ENCODE measurements at places on chromosomes 2 and 18. TPM values are rescaled to one million over a fixed set of nuclear protein-coding genes. Genes with fewer than 3 reads are reported as not detected.
A peak's percentile ranks its signal among the peaks of the same experiment; 100 is the strongest.

DNA sequence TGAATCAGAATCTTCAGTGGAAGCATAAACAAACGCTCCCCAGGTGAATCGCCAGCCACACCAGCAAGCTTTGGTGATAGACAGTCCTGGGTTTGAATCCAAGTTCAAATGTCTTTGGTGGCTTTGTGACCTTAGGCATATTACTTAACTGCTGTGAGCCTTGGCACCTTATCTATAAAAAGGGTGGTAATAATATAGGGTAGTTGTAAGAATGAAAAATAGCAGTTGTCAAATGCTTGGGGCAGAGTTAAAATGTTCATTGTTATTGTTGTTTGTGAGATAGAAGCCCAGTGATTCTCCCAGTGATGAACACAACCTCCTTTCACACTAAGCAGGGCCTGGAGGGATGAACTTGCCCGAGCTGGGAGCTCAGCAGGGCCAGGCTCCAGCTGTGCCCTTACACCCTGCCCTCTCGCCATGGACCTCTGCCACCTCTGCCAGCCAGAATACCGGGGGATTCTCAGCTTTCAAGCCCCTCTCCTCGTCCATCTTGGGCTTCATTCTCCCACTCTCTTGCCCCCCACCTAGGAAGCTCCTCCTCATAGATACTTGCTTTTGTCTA lies 6.1 kb upstream of the TMBIM1 start:
- H3K4me1 ChIP-seq = no peaks in the 10 kb centered on the region
- H3K36me3 ChIP-seq = no peaks in the 10 kb centered on the region
- no peaks in the 10 kb centered on the region for H3K27me3 ChIP-seq
- H3K4me3 ChIP-seq = no peak overlapping the region
- H3K27ac ChIP-seq = no peak overlapping the region

GRCh38 chr18:76518123-76518859 lies 23.2 kb upstream of the ZNF516 start:
- no peak overlapping the region for H3K27ac ChIP-seq
- peak overlapping the region; percentile 32 for H3K4me3 ChIP-seq
- no peaks in the 10 kb centered on the region for H3K4me1 ChIP-seq
- DNase-seq = no peak
- no peaks in the 10 kb centered on the region for H3K36me3 ChIP-seq

GRCh38 chr2:73243884-73244570 lies 9.9 kb downstream of the CCT7 start:
- no peak overlapping the region for H3K27ac ChIP-seq
- H3K4me3 ChIP-seq = no peak overlapping the region
- H3K4me1 ChIP-seq = no peaks in the 10 kb centered on the region
- peaks cover 91% of the 10 kb centered on the region for H3K36me3 ChIP-seq

GRCh38 chr2:14352067-14352466 lies 280.4 kb upstream of the LRATD1 start:
- no peaks in the 10 kb centered on the region for H3K36me3 ChIP-seq
- no peak overlapping the region for H3K27ac ChIP-seq
- H3K27me3 ChIP-seq = no peaks in the 10 kb centered on the region

- peaks cover 30% of the 10 kb centered on the region for H3K36me3 ChIP-seq
- H3K27me3 ChIP-seq = no peaks in the 10 kb centered on the region
Measured at GRCh38 chr2:43224571-43225092, 1.8 kb downstream of the ZFP36L2 start.

GRCh38 chr18:8615397-8616027 lies 6.3 kb downstream of the RAB12 start:
- H3K36me3 ChIP-seq = no peaks in the 10 kb centered on the region
- peaks cover 26% of the 10 kb centered on the region for H3K4me1 ChIP-seq
- no peak overlapping the region for H3K27ac ChIP-seq
- no peak for DNase-seq
- H3K4me3 ChIP-seq = no peak overlapping the region

DNA sequence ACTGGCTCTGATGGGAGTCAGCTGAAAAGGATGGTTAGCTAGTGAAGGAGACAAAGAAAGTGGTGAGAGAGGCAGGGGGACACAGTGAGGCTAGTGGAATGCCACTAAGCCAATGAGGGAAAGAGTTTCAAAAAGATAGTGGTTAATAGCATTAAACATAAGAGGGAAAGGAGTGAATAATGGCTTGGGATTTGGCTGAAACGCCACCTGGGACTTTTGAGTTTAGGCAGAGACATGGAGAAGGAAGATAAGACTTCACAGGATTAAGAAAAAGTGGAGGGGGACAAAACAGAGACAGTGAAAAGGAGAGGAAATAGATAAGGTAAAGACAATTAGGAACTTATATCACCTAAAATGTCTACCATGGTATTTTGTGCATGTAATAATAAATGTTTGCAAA lies 6.9 kb downstream of the CD28 start:
- H3K36me3 ChIP-seq = no peaks in the 10 kb centered on the region
- peak overlapping the region; percentile 25 for H3K4me3 ChIP-seq
- H3K27ac ChIP-seq = peak overlapping the region; percentile 95
- peaks cover 73% of the 10 kb centered on the region for H3K4me1 ChIP-seq

GRCh38 chr2:151097128-151097527 lies 164.5 kb downstream of the RBM43 start:
- no peak for DNase-seq
- no peak overlapping the region for H3K27ac ChIP-seq
- H3K4me3 ChIP-seq = no peak overlapping the region
- H3K36me3 ChIP-seq = no peaks in the 10 kb centered on the region

DNA sequence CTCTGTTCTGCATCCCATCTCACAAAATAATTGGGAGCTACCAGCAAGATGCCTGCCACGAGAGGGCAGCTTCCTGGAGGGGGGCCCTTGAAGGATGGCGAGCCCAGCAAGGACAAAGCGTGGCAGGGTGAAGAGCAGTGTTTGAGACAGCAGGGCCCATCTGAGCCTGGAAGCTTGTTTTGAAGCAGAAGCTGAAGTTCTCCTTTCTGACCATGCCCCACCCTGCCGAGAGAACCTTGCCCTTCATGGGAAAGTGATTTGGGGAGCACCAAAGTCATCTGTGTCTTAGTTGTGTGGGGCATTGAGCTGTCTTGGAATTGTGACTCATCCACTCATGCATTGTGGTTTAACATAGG lies 216.3 kb downstream of the BCL11A start:
- H3K27me3 ChIP-seq = no peaks in the 10 kb centered on the region
- no peaks in the 10 kb centered on the region for H3K4me1 ChIP-seq
- H3K27ac ChIP-seq = no peak overlapping the region
- H3K36me3 ChIP-seq = no peaks in the 10 kb centered on the region
- DNase-seq = no peak

DNA sequence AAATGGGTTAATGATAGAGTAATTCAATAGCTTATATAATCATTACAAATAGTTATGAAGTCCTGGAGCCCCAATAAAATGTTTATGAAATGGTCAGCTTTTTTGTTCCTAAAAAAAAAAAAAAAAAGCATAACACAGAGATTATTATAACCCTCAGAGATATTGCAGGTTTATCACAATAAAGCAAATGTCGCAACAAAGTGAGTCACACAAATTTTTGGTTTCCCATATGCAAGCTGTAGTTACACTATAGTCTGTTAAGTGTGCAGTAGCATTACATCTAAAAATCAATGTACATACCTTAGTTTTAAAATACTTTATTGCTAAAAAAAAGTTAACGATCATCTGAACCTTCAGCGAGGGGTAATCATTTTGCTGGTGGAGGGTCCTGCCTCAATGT lies 20.0 kb downstream of the WDFY1 start:
- H3K27me3 ChIP-seq = no peaks in the 10 kb centered on the region
- H3K36me3 ChIP-seq = no peaks in the 10 kb centered on the region
- DNase-seq = no peak
- H3K4me3 ChIP-seq = no peak overlapping the region

GRCh38 chr2:239189711-239190131 lies 211.1 kb downstream of the HDAC4 start:
- H3K4me3 ChIP-seq = no peak overlapping the region
- H3K4me1 ChIP-seq = no peaks in the 10 kb centered on the region
- no peaks in the 10 kb centered on the region for H3K36me3 ChIP-seq
- no peak overlapping the region for H3K27ac ChIP-seq
- no peak for DNase-seq
- no peaks in the 10 kb centered on the region for H3K27me3 ChIP-seq

GRCh38 chr2:200578778-200579177 lies 7.0 kb upstream of the AOX1 start:
- DNase-seq = no peak
- no peaks in the 10 kb centered on the region for H3K27me3 ChIP-seq
- H3K4me1 ChIP-seq = no peaks in the 10 kb centered on the region
- no peak overlapping the region for H3K4me3 ChIP-seq
- no peaks in the 10 kb centered on the region for H3K36me3 ChIP-seq

- no peak overlapping the region for H3K27ac ChIP-seq
- no peaks in the 10 kb centered on the region for H3K36me3 ChIP-seq
- no peaks in the 10 kb centered on the region for H3K27me3 ChIP-seq
- no peak overlapping the region for H3K4me3 ChIP-seq
- DNase-seq = no peak
- no peaks in the 10 kb centered on the region for H3K4me1 ChIP-seq
Measured at GRCh38 chr2:19225126-19225525, 133.3 kb downstream of the OSR1 start.

DNA sequence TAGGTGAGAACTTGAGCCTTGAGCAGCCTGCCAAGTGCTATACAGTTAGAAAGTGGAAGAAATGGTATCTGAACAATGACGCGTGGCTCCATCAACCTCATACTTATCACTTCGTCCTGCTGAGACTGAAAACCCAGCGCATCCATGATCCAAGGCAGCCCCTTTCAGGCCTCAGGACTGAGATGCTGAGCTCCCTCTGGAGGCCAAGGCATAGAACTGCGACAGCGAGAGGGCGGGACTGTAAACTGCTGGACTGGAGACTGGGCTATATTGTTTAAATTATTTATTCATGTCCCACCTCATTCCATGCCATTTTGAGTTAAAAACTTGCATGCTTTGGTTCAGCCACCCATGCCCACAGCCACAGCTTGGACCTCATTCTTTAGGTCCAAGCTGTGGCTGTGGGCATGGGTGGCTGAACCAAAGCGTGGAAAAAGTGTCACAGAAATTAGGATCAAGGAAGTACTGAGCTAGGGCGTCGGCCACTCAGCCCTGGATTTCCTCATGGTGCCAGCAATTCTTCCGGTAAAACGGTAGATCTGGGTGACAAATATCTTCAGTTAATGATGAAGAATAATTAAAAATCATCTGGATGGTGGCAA lies 195.5 kb downstream of the L3MBTL4 start:
- no peaks in the 10 kb centered on the region for H3K4me1 ChIP-seq
- no peaks in the 10 kb centered on the region for H3K27me3 ChIP-seq
- H3K4me3 ChIP-seq = no peak overlapping the region
- no peak for DNase-seq

DNA sequence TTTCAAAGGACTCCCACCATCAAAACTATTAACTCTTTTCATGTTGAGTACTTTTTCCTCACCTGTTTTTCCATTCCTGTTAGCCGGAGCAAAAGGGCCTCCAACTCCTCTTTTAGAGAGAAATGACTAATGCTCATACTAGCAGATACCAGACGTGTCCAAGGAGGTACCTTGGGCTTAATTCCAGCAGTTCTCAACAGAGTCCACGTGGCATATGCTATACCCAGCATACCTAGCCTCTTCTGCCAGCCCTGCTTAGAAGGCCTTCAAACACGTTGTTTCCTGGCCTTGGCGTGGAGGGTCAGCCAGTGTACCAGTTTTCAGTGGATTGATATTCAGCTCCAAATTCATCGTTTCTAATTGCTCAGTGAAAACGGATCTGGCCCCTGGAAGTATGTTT lies 123.9 kb downstream of the MGAT5 start:
- no peaks in the 10 kb centered on the region for H3K27me3 ChIP-seq
- H3K4me3 ChIP-seq = no peak overlapping the region
- DNase-seq = no peak
- no peaks in the 10 kb centered on the region for H3K4me1 ChIP-seq
- H3K27ac ChIP-seq = no peak overlapping the region

- DNase-seq = no peak
- H3K27ac ChIP-seq = no peak overlapping the region
- H3K4me3 ChIP-seq = no peak overlapping the region
- H3K4me1 ChIP-seq = no peaks in the 10 kb centered on the region
- H3K27me3 ChIP-seq = no peaks in the 10 kb centered on the region
Measured at GRCh38 chr2:11456251-11456650, 9.7 kb downstream of the E2F6 start.

GRCh38 chr18:21363348-21363747 lies 121.3 kb downstream of the GREB1L start:
- H3K36me3 ChIP-seq = no peaks in the 10 kb centered on the region
- no peak for DNase-seq
- no peaks in the 10 kb centered on the region for H3K27me3 ChIP-seq
- H3K4me1 ChIP-seq = no peaks in the 10 kb centered on the region
- H3K4me3 ChIP-seq = no peak overlapping the region

GRCh38 chr2:115635430-115635829 lies 1193.0 kb downstream of the DPP10 start:
- no peaks in the 10 kb centered on the region for H3K36me3 ChIP-seq
- no peak overlapping the region for H3K4me3 ChIP-seq
- H3K27ac ChIP-seq = no peak overlapping the region
- no peaks in the 10 kb centered on the region for H3K4me1 ChIP-seq
- no peak for DNase-seq
- H3K27me3 ChIP-seq = no peaks in the 10 kb centered on the region

- H3K27me3 ChIP-seq = no peaks in the 10 kb centered on the region
- H3K27ac ChIP-seq = no peak overlapping the region
- H3K36me3 ChIP-seq = no peaks in the 10 kb centered on the region
- H3K4me3 ChIP-seq = no peak overlapping the region
Measured at GRCh38 chr2:64114912-64115277, 29.3 kb downstream of the PELI1 start.

- no peaks in the 10 kb centered on the region for H3K36me3 ChIP-seq
- DNase-seq = no peak
- no peaks in the 10 kb centered on the region for H3K4me1 ChIP-seq
- H3K27me3 ChIP-seq = no peaks in the 10 kb centered on the region
- no peak overlapping the region for H3K4me3 ChIP-seq
- no peak overlapping the region for H3K27ac ChIP-seq
Measured at GRCh38 chr18:79548621-79548985, 131.0 kb upstream of the CTDP1 start.

DNA sequence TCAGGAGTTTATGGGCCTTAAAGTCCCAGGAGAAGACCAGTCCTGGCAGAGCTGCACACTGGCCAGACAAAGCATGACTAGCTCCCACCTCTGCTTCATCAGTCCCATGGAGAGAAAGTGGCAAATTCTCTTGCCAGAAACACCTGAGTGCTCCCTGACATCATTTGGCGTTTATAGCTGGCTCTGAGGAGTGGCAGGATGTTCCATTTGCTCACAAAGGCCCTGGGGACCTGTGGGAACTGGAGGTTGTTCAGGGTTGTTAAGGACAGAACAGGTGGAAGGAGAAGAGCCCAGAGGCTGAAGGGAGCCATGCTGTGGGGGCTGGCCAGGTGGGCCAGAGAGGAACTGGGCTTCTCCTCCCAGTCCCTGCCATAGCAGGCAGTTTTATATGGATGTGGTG lies 56.1 kb downstream of the RPL37A start:
- H3K36me3 ChIP-seq = no peaks in the 10 kb centered on the region
- H3K4me3 ChIP-seq = no peak overlapping the region
- H3K27me3 ChIP-seq = no peaks in the 10 kb centered on the region

- no peak overlapping the region for H3K27ac ChIP-seq
- no peaks in the 10 kb centered on the region for H3K27me3 ChIP-seq
- H3K4me1 ChIP-seq = peaks cover 11% of the 10 kb centered on the region
- no peaks in the 10 kb centered on the region for H3K36me3 ChIP-seq
- DNase-seq = no peak
Measured at GRCh38 chr2:43388371-43388770, 162.0 kb upstream of the ZFP36L2 start.

GALR1 gene
- total RNA-seq = not detected

MDH1B gene
- total RNA-seq = 0.17 TPM

Measured in naive thymus-derived CD4-positive, alpha-beta T cell (primary cell).